Urinary bladder (tissue), 4 donors: ENCODE measurements at places on chromosomes 16 and 17. TPM values are rescaled to one million over a fixed set of nuclear protein-coding genes. Genes with fewer than 3 reads are reported as not detected.

DNA sequence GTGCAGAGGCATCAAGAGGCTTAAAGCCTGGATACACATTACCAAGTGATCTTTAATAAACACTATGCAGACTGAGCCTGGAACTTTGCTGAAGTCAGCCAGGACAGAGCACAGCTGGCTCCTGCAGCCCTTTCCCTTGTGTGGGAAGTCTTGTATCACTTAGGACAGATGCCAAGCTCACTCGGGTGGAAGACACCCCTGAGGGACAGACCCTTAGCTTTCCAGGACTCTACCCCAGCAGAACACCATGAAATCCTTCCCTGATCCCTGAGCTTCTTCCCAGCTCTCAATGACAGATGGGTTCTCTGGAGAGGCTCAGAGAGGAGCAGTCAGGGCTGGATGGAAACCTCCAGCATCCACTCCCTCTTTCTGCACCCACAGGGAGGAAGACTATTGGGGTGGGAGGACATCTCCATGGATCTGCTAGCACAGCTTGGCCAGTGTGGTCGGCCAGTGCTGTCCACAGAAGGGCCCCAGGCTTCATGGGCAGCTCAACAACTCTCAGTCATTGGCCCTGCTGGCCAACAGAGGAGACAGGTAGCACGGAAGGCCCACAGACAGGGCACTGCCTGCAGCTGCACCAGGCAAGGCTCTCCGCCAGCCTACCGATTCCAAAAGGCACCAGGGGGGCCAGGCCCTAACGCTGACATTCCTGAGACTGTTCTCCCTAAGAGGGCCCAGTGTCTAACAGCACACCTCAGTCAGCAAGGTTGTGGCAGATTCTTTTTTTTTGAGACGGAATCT, 15.9 kb downstream of the RAB5C start:
- DNase-seq = no peak

GRCh38 chr16:30837904-30838303, 50.9 kb upstream of the ZNF629 start:
- no peak for DNase-seq

GRCh38 chr17:7955414-7956227, 23.6 kb downstream of the CNTROB start:
- DNase-seq = no peak

DNA sequence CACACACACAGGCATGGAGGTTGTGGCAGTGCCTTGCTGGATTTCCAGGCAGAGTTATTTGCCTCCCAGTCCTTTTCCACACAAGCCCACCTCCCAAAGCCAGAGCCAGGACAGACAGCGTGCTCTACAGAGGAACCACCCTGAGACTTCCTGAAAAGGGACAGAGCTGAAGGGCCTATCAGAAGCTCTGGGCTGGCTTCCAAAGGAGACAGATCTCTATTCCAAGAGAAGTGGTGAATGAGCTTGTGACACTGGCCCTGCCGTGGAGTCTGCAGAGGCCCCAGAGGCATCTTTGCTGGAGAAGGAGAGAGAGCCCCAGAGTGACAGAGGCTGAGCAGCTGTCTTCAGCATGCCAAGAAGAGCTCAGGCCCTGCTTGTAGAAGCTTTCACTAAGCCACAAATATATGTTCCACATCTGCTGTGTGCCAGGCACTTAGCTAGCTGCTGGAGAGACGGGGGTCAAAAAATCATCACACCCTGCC, 8.3 kb upstream of the LPCAT2 start:
- peak; percentile 18 for DNase-seq

DNA sequence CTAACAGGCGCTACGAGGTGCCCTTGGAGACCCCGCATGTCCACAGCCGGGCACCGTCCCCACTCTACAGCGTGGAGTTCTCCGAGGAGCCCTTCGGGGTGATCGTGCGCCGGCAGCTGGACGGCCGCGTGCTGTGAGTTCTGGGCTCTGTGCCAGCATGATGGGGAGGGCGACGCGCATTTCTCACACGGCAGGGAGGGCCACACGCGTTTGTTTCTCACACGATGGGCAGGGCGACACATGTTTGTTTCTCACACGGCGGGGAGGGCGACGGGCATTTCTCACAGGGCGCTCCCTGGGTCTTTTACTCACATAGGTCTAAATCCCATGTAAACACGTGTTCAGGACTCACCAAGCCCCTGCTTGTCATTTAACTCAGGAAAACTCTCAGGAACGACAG, 4.4 kb downstream of the GAA start:
- DNase-seq = no peak

DNA sequence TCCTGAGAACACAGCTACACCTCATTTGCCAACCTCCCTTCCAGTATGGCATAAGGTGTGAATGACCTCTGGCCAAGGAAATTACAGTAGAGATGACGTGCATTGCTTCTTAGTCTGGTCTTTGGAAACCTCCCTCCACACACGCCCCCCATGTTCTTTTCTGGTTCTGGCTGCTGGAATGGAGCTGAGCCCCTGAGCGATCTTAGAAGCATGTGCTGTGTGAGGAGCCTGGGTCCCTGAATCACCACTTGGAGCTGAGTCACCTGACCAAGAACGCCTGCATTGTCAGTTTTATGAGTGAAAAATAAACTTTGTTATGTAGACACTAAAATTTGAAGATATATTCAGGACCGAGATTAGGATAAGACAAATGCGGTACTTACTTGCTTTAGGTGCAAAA, 51.4 kb downstream of the HS3ST3A1 start:
- no peak for DNase-seq

DNA sequence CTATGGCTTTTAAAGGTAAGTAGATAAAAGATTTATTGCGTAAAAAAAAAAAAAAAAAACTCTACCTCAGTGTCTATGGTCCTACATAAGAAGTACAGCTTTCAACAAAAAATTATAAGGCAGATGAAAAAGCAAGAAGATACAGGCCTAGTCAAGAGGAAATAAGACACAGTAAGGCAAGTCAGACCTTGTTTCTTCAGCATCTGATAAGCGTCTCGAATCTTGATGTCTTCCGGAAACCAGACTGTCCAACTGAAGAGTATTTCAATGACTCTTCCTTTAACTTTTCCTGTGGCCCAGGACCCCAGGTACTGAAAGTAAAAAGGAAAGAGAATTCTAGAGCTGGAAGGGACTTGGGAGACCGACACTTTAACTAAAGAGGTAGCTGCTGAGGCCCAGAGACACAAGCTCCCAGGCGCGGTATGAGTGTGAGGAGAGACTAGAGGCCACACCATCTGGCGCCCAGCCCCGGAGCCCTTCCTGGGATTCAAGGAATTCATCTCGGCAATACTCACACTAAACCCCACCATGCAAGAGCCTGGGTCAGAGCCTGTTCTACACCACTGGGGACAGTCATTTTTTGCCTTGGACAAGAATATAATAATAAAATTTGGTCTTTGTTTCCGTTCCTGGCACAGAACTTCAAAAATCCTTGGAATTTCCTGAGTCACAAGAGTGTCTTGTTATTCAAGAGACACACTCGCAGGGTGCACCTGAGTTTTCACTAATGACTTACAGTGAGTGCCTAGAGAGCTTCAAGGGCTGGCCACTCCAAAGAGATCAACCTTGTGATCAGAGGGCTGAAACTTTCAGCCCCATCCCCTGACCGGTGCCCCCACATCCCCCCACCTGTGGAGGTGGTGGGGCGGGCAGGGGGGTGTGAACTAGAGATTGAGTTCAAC, 18.6 kb downstream of the GGA2 start:
- DNase-seq = no peak

- no peak for DNase-seq
Measured at GRCh38 chr17:13346081-13346533, 255.6 kb downstream of the HS3ST3A1 start.

- no peak for DNase-seq
Measured at GRCh38 chr17:33978889-33979288, 276.2 kb upstream of the CCL2 start.

DNA sequence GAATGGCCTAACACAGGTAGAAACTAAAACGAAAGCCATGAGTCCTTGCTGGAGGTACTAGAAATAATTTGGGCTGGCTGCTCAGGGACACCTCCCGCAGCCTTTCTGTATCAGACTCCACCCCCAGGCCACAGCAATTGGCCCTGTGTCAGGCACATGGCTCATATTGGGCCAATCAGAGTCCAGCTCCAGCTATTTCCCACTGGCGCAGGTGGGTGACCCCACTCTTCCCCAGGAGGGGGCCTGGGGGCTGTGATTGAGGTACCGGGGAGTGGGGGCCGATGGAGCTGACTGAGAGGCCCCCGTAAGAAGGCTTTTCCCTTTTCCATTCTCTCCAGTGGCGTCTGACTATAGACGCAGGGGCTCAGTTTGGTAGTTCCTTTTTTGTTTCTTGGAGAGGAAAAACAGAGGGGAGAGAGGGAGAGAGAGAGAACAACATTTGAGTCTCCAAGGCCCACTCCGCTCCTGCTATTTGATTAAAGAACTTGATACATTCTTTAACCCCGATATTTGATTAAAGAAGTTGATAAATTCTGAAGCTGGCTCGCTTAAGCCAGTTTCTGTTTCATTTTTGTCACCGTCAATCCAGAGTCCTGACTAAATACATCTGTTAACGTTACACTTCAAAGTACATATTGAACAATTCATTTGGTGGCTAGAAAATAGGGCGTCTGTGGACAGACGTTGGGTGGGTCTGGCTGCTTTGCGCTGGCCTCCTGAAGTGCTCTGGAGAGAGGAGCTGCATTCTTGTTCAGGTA, 26.3 kb downstream of the FOXL1 start:
- DNase-seq = no peak

- no peak for DNase-seq
Measured at GRCh38 chr17:14306596-14306995, 5.7 kb downstream of the HS3ST3B1 start.

DNA sequence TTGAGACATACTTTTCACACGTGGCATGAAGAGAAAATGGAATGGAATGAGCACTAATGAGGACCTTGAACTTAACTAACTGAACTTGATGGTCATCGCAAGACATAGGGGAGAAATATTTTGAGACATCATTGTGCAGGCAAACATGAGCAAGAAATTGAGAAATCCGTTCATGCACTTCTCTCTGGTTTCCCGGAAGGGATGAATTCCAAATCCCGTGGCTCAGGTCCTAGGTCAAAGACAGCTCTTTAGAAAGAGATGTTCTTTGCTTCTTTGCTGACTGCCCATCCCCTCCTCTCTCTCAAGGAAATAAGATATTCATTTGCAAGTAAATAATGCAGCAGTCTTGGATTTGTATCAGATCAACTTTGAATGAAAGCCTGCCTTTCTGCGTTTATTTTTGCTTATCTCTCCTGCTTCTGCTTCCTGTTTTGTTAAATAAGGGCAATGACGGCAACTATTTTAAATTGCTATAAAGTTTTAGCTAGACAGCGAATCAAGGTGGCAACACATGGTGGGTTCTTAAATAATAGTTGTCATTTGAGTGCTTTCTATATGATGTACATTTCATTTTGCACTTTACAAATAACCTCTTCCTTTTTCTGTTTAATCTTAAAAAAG, 657.8 kb downstream of the MAF start:
- DNase-seq = no peak

GRCh38 chr16:77289331-77289809, 90.2 kb downstream of the SYCE1L start:
- no peak for DNase-seq

GRCh38 chr17:82247856-82248671, 19.2 kb downstream of the SLC16A3 start:
- no peak for DNase-seq

GRCh38 chr17:82108038-82108437, 10.0 kb upstream of the FASN start:
- no peak for DNase-seq

DNA sequence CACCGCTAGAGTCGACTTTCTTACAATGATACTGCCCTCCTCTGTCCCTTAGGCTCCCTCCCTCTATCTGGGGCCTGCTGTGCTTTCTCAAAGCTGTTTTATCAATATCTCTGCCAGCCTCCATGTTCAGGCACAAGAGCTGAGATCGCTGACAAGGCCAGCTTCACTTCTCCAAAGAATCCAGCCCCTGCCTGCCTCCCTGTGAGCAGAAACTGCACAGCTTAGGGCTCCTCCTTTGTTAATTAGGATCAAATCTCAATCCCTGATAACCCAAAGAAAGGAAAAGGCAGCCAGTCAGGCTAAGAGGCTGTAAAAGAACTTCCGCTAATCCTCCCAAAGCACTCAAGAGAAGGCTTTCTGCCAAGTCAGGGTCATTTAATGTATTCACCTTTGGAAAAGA, 616.0 kb upstream of the CDH11 start:
- no peak for DNase-seq

DNA sequence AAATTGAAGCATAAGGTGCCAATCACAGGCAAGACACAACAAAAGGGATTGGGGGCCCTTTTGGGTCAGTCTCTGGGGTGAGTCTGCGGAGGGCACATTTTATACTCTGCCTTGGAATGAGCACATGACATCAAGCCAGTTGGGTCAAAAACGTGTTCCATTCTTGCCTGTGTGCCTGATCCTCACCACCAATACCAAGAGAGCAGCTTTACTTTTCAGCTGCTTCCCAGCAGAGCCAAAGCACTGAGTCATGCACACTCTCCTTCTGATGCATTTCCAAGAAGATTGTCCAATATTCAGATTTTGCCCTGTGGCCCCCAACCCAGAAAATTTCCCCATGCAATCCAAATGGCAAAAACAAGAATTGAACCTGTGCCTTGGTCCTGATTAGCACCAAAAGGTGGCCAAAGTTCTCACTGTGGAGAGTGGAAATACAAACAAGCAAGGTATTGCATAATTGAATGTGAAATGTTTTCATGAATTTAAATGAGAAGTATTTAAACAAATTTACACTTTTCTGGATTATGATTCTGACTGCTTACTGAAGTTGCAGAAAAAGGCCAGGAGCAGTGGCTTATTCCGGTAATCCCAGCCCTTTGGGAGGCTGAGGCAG, 217.8 kb upstream of the SOX9 start:
- DNase-seq = no peak

- DNase-seq = no peak
Measured at GRCh38 chr17:17849845-17850373, 13.1 kb upstream of the SREBF1 start.

GRCh38 chr16:1614456-1615102, 2.4 kb downstream of the CRAMP1 start:
- DNase-seq = no peak

- no peak for DNase-seq
Measured at GRCh38 chr17:10435096-10435495, 13.3 kb upstream of the MYH8 start.

DNA sequence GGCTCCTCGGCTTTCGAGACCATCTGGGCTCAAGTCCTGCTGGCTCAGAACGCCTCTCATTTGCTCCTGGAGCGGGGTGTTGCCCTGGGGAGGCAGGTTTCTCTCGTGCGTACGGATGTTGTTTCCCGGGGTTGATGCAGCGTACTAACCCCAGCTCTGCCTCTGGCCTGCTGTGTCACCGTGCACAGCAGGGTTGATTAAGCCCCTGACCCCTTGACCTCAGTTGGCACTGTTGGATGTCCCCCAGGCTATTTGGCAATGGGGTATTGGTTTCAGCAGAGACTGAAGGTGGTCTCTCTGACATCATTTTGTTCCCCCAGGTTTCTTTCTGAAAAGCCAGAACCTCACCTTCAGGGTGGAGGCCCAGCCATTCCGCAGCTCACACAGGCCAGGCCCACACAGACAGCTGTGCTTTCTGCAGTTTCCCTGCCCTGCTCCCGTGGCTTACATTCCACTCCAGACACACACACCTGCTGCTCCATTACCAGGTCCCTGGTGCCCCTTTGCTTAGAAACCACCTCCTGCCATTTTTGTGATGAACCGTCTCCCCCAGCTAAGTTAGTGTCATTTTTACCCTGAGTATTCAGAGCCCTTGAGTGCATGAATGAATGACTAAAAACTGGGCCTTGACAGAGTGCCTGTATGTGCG, 233.5 kb downstream of the CCDC182 start:
- DNase-seq = no peak

Gene TRIM72
- 2.5 TPM for total RNA-seq

Gene PRCD
- 7.1 TPM for total RNA-seq

Gene CCL8
- 1.0 TPM for total RNA-seq

Gene SBK1
- 0.21 TPM for total RNA-seq

Gene C16orf86
- total RNA-seq = 1.2 TPM

Gene SLC5A2
- 0.42 TPM for total RNA-seq

Gene FOXJ1
- 0.90 TPM for total RNA-seq

Gene MRC2
- total RNA-seq = 206 TPM

Gene CA5A
- total RNA-seq = not detected
